ENCODE measurements at places on chromosomes 2 and 18. TPM values are rescaled to one million over a fixed set of nuclear protein-coding genes. Genes with fewer than 3 reads are reported as not detected.

The AGAP1 gene
- 20.5 TPM for polyA plus RNA-seq

The APLF gene
- polyA plus RNA-seq = 4.2 TPM

The B3GNT7 gene
- 3.0 TPM for polyA plus RNA-seq

The CCDC141 gene
- polyA plus RNA-seq = 0.27 TPM

The DNAJC5G gene
- 1.4 TPM for polyA plus RNA-seq

- no peak for DNase-seq
Observed at GRCh38 chr18:12027480-12027879, 46.2 kb downstream of the IMPA2 start.

- peak; percentile 87 for DNase-seq
Observed at GRCh38 chr2:84459018-84459943, at the start of gene SUCLG1. TSS of gene SUCLG1 (minus strand) at chr2:84459280. CDS start at chr2:84459269, 11 bp downstream.

- DNase-seq = no peak
Observed at GRCh38 chr2:235168174-235168979, 216.6 kb downstream of the SH3BP4 start.

GRCh38 chr2:20576598-20577115 lies 74.2 kb downstream of the HS1BP3 start:
- DNase-seq = no peak

- no peak for DNase-seq
Observed at GRCh38 chr2:224520064-224520463, 65.1 kb downstream of the CUL3 start.

DNA sequence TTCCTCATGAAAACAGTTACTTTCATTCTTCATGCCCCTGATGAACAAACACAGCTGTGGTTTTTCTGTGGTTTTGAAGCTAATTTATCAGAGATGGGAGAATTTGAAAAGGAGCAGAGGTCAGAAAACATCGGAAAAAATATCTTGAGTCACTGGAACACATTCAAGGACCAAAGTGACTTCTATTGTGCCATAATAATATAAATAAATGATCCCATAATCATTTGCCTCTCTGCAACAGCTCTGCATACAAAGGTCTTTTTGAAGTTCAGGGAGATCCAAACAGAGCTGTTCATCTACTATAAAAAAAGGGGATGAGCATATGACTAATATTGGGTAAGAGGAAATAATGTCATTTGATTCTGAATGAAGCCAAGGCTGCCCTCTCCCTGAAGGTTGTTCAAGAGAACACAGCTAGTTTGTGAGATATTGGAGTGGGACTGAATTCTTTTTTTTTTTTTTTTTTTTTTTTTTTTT lies 201.3 kb upstream of the GALNT5 start:
- no peak for DNase-seq

GRCh38 chr2:58434692-58435091 lies 193.6 kb upstream of the FANCL start:
- no peak for DNase-seq

GRCh38 chr18:8609659-8610458 lies 622 bp downstream of the RAB12 start:
- no peak for DNase-seq

- no peak for DNase-seq
Observed at GRCh38 chr18:35658112-35658511, 76.6 kb downstream of the GALNT1 start.

DNA sequence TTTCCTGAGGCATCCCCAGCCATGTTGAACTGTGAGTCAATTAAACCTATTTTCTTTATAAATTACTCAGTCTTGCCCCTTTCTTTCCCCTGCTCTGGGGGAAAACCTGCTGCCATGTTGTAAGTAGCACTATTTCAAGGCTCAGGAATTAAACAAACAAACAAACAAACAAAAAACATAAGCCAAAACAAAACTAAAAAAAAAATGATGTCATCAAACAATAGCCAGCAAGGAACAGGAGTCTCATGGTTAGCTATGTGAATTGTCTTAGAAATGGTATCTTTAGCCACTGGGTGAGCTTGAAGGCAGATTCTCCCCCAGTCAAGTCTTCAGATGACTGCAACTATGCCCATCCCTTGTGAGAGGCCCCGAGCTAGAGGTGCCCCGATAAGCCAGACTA lies 823.4 kb upstream of the ZEB2 start:
- no peak for DNase-seq

- DNase-seq = no peak
Observed at GRCh38 chr2:218814540-218815243, 16.9 kb downstream of the PRKAG3 start.

GRCh38 chr2:109736177-109736827 lies 57.8 kb upstream of the RGPD5 start:
- peak; percentile 52 for DNase-seq

DNA sequence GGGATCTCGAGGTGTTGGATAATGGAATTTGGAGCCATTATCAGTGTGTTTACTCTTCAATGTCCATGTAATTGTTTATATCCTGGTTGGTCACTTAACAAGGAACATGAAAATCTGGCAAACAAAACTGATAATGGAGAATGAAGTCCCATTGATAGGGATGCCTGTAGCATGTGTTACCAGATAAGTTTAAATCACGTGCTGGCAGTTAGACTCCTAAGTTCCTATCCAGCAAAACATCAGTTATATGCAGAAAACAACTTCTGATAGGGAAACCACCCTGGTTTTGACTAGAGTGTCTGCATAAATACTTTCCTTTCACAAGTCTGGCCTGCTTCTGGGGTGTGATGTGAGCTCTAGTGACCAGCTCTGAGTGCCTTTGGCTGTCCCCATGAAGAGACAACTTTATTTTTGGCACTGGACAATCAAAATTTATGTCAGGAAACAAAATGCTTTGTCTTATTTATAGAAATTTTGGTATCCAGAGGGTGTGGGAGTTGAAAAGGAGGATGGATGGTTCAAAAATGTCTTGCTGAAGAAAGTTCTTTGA lies 82.0 kb downstream of the FHOD3 start:
- DNase-seq = no peak

DNA sequence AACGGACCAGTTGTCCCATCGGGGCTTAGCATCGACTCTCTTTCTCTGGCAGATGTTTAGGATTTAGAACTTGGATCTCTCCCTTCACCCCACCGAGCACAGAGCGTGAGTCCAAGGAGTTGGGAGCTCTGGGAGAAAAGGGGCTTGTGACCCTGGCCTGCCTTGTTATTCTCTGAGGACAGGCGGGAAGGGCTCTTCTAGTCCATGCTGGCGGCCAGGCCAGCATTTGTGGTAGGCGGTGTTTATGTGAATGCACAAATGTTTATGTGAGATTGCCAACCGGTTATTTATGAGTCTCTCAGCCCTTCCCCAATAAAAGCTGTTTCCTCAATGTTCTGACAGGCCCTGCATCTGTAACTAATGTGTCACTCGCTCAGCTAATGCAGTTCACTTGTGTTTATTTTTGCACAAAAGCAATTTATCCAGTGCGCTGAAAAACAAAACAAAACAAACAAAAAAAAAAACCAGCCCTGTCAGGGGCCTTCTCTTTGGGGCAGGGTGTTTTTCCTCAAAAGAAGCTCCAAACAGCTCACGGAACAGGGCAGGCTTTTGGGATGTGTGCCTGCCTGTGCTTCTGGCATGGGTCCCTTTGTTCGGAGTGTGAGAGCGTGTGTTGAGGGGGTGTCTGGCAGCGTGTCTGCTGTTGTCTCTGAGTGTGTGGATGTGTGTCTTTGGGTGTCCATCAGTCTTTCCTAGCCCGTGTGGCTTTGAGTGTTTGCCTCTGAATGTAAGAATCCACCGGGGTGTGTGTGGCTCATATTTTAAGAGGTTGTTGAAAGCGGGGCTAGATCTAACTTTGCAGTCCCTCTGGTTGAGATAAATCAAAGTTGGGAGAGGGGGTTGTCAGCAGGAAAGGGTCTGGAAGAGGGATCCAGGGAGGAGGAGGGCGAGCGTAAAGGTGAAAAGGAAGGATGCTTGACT lies 52.8 kb upstream of the HAAO start:
- peak; percentile 90 for DNase-seq

- no peak for DNase-seq
Observed at GRCh38 chr18:66557091-66557490, 46.8 kb downstream of the CDH19 start.

GRCh38 chr2:200788121-200788718 lies 23.5 kb upstream of the BZW1 start:
- DNase-seq = no peak

- DNase-seq = no peak
Observed at GRCh38 chr2:232879618-232880494, 9.8 kb downstream of the SNORC start.

DNA sequence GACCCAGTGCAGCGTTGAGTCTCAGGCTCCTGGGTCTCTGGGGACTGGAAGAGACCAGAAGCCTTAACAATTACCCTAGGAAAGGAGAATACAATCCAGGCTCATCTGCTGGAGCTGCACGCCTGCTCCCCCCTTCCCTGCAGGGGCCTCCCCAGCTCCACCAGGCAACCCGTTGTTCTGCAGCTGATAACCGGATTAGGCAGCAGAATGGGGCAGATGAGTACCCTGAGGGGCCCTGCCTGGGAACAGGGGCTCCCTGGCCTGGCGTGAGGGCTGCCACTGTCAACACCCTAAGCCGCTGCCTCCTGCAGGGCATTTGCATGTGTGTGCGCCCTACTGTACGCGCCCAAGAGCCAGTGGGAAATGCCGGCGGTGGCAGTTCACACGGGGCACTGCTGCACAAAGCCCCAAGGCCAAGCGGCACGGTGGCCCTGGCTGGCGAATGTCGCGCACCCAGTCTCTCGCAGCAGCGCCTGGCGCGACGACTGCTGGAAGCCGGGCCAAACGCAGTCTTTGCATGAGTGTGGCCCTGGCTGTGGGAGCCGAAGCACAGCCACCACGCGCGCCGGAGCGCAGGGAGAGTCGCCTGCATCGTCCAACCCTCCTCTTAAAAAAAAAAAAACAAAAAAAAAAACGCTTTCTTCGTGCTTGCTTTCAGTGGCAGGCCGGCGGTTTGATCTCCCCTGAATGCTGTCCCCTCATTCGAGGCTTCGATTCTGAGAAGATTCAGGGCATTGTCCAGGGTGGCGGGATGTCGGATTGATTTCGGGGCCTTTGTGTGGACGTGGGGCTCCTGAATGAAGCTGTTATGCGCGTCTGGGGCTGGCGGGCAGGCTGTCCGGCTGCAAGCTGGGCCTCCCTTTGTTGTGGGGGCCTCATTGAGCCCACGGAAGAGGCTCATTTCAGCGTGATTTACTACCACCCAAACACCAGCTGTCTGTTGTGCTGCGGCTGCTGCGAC lies 63.8 kb downstream of the SETBP1 start:
- peak; percentile 41 for DNase-seq

Measured in renal pelvis (tissue), 12 donors.